Naive thymus-derived CD4-positive, alpha-beta T cell (primary cell): ENCODE measurements at places on chromosomes 12 and 14.

GRCh38 chr12:39105111-39105510 is 199.7 kb upstream of the CPNE8 start:
- H3K4me1 ChIP-seq: no peaks in the 10 kb centered on the region
- no peak overlapping the region for H3K27ac ChIP-seq
- no peak for DNase-seq
- H3K27me3 ChIP-seq: no peaks in the 10 kb centered on the region
- no peak overlapping the region for H3K4me3 ChIP-seq

DNA sequence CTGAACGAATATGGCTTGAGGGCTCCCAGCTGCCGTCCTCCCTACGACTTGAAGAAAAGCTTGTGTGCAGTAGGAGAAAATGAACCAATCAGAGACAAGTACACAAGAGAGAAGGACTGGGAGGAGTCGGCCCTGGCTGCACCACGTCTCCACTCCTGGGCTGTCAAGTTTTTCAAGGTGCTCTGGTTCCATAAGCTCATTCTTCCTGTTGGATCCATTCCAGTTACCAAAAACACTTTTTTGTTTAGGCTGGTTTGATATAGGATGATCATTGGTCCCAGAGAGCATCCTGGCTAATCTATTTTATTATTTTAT is 2.8 kb upstream of the A2ML1 start:
- DNase-seq: no peak
- H3K4me1 ChIP-seq: no peaks in the 10 kb centered on the region
- H3K27me3 ChIP-seq: no peaks in the 10 kb centered on the region

DNA sequence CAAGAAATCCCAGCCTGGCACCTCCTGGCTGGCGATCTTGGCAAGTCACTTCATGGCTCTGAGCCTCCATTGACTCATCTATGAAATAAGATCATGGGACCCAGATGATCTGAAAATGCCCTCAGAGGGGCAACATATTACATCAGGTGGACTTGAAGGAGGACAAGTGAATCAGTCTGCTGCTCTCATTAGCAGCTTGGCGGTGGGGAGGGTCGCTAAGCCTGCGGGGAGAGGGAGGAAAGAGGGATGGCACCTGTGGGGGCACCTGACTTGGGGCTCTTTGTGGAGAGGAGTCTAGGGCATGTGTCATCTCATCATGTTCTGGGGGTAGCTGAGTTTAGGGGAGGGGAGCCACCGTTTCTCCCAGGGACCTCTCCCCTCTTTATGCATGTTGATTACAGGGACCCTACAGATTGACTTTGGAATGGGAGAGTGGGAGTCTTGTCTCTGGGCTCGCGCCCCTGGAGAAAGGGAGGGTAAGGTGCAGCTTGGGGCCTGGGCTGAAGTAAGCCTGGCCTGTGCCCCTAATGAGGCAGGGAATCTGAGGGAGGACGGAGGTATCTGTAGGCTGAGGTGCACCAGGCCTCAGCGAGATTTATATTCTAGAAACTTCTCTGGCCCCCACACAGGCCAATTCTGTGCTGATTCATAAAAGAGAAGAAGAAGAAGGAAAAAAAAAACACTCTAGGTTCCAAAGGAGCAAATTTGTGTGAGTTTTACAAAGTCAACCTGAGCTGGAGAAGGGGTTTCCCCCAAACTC is 29.3 kb upstream of the BATF start:
- no peak overlapping the region for H3K4me3 ChIP-seq
- H3K27me3 ChIP-seq: no peaks in the 10 kb centered on the region

- H3K36me3 ChIP-seq: no peaks in the 10 kb centered on the region
- no peak for DNase-seq
Measured at GRCh38 chr14:94470311-94470710, 5.7 kb downstream of the SERPINA9 start.
